ENCODE measurements at places on chromosomes 16 and 17.

- no peak for DNase-seq
Measured at GRCh38 chr16:53489755-53490154, 13.3 kb downstream of the AKTIP start.

DNA sequence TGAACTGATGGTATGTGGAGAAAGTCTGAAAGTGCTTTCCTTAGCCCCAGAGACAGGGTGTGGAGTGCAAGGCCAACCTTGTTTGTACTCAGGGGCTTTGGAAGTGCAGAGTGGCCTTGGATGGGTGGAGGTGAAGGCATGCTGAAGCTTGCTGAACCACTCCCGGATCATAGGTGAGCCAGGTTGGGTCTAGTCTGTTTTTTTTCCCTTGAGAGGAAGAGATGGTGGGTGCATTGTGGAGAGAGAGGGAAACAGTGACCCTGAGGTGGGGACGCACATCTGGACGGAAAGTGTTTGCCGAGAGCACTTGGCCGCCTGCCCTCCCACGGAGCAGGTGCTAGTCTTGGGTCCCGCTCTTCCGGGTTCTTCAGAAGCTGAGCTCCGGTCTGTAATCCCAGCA is 12.5 kb downstream of the ABAT start:
- DNase-seq = no peak

DNA sequence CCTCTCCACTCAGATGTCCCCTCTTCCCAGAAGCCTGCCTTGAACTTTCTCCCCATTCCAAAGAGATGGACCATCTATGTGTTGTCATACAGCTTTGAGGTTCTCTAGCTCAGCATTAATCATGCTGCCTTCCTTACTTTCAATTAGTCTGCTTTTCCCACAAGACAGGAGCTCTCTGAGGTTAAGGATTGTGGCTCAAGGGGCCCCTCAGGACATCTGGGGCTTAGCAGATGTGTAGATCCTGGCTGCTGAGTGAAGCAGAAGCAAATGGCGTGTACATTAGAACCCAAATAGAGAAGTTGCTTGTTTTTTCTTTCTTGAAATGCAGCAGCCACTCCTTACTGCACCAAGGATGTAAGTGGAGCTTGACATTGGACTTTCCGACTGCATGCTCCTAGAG is 330.5 kb upstream of the TNRC6C start:
- no peak for DNase-seq

- DNase-seq = no peak
Measured at GRCh38 chr17:75664099-75664549, 2.8 kb downstream of the RECQL5 start.

- no peak for DNase-seq
Measured at GRCh38 chr16:78290872-78291591, 191.6 kb downstream of the WWOX start.

- DNase-seq = no peak
Measured at GRCh38 chr17:7894226-7894625, 5.6 kb downstream of the CHD3 start.

GRCh38 chr16:49700251-49701064 is 155.5 kb downstream of the ZNF423 start:
- no peak for DNase-seq

GRCh38 chr17:50204431-50204830 is 3.0 kb upstream of the COL1A1 start:
- no peak for DNase-seq

GRCh38 chr16:1105888-1106620 is 10.0 kb upstream of the C1QTNF8 start:
- DNase-seq = peak; percentile 53

- no peak for DNase-seq
Measured at GRCh38 chr17:36463916-36464764, 22.3 kb upstream of the ZNHIT3 start.

GRCh38 chr17:29590411-29591145 is 1.1 kb upstream of the GIT1 start:
- no peak for DNase-seq

DNA sequence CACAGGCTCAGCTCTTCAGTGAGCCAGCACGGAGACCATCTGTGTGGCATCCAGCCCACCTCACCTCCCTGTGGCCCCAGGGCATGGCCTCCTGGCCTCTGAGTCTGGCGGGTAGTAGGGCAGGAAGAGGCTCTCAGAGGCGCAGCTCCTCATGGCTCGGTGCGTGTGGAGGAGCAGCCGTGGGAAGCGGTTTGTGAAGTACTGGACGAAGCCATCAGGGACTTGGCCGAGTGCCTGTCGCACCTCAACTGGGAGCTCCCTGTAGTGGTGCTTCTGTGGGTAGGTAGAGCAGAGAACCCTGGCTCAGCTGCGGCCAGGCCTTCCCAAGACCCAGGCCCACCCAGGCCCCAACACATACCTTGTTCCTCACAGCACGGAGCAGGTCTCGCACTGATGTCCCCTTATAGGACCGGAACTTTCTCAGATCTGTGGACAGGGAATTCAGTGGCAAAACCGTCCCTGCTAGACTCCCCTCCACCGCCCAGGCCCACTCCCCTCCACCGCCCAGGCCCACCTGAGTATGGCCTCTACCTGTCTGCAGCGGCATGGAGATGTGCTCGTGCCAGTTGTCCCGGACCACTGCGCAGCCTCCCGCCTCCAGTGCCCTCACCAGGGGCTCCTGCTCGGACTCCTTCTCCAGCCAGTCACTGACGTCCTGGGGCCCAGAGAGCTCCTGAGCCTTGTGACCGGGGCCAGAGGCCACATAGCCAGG is 12.2 kb downstream of the PLK1 start:
- DNase-seq = no peak

- DNase-seq = no peak
Measured at GRCh38 chr17:43018932-43019331, 3.3 kb downstream of the VAT1 start.

GRCh38 chr17:76550712-76551615 is 11.1 kb downstream of the PRCD start:
- no peak for DNase-seq

- DNase-seq = no peak
Measured at GRCh38 chr17:67322042-67322787, 44.2 kb downstream of the PSMD12 start.

GRCh38 chr17:43984521-43984920 is 19.9 kb upstream of the NAGS start:
- no peak for DNase-seq

- no peak for DNase-seq
Measured at GRCh38 chr16:65895486-65895885, 471.0 kb upstream of the CDH5 start.

DNA sequence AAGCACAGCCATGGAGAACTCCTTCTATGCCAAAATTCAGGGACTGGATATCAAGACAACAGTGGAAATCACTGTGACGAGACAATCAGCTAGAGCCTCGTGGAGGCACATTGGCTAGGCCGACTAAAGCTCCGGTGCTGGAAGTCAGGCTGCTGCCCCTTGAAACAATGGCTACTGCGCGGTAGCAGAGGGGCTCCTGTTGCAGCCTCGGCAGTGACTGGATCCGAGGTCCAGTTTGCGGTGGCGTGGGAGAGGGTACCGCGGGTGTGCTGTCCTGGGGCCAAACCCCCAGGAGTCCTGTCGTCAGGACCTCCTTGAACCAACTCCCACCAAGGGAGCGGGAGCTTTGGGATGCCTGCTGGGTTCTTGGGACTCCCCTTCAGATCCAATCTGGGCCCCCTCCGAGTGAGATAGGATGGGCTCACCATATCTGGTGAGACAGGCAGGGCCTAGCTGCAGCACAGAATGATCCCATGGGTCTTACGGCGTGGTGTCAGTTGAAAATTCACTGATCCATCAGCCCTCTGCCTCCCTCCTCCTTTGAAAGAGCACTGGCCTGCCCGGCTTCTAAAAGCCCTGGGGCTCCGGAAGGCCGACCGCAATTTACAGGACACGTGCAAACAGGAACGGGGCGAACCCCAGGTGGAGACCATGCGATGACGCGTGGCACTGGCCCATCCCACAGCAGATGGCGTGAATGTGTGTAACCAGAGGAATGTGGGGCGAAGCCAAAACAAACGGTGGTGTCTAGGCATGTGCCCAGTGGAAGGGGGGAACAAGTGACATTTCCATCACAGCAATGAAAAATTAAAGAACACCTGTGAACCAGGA is 15.8 kb upstream of the KCNJ18 start:
- no peak for DNase-seq

DNA sequence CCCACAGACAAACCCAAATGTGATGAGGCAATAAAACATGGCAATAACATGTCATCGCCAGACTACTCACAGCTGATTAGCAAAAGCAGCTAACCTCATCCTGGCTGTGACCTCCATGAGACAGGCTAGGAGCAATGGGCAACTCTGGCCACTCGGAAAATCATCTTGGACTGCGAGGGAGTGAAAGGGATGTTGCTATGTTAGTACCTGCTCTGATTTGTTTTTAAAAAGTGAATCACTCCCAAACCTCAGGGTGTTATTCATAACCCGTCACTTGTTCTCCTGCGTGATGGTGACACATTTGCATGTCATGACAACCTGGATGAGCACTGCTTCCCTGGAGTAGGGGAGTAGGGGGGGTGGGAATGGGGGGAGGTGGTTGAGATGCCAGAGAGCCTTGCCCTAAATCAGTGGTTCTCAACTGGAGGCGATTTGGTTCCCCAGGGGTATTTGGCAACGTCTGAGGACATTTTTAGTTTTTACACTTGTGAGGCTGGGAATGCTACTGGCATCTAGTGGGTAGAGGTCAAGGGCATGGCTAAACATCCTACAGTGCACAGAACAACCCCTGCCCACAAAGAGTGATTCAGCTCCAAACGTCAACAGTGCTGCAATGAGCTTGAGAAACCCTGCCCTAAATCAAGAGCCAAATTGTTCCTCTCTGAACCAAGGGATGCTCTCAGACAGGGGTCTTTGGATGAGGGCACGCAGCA is 241.7 kb downstream of the SOX9 start:
- DNase-seq = no peak

GRCh38 chr16:72073560-72074230 is 10.7 kb downstream of the HPR start:
- peak; percentile 15 for DNase-seq

GRCh38 chr16:3665508-3665907 is 11.0 kb downstream of the DNASE1 start:
- no peak for DNase-seq

GRCh38 chr17:55495239-55495638 is 16.0 kb downstream of the SMIM36 start:
- no peak for DNase-seq

- DNase-seq = no peak
Measured at GRCh38 chr16:88929091-88929445, 47.9 kb downstream of the CBFA2T3 start.
